ENCODE measurements at places on chromosomes 16 and 17.
A peak's percentile ranks its signal among the peaks of the same experiment; 100 is the strongest.

DNA sequence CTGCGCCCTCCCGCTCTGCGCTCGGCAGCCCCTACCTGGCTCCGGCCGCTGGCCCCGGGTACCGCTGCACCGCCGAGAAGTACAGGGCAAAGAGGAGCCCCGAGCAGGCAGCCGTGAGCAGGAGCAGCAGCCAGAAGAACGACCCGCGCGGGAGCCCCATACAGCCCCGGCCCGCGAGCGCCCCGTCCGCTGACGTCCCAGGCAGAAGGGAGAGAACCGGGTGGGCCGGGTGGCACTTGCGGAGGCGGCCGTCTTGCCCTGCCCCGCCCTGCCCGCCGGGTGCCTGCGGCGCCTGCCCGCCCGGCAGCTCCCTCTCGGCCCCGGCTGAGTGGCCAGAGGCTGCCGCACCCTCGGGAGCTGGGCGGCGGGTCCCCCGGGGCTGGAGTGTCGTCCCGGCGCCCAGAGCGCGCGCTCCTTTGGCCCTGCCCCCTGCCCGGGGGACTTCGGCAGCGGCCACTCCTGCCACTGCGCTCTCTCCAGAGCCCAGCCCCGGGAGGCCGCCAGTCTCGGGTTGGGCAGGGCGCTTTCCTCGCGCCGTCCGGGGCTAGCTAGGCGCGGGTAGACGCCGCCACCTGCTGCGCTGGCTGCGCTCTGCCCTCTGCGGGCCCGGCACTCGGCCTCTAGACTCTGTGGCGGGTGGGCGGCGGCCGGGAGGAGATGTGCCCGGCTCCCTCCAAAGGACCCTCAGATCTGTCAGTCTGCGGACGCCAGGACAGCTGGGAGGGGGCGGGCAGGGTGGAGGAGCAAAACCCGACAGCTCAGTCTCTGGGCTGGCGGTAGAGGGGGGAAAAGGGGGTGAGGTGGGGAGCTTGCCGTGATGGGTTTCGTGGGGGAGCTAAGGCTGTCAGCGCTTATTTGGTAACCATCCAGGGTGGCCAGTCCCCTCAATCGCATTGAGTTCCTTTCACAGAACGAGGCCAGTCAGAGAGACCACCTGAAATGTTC, at the start of gene ST6GALNAC2:
ST6GALNAC2 (minus strand) TSS at position 212 of the 945 bp plus-strand sequence; CDS start at position 160, 52 bp downstream.
- DNase-seq = peak; percentile 88

GRCh38 chr16:73048292-73049080, 558 bp upstream of the ZFHX3 start:
- DNase-seq = no peak

DNA sequence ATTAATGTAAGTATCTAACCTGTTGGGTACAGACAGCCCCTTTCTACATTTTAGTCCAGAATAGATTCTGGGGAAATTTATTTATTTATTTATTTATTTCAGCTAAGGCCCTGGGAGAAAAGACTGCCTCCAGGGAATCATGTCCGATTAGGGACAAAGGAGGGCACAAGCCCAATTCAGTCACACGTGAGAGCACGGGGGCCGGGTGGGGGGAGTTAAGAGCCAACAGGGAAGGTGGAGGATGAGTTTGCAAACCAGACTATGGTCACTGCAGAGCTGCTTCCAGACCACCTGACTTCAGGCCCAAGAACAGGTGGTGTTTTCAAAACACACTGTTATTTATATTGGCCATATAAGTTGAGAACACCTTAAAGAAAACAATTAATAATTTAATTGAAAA, 1.6 kb upstream of the ZFHX3 start:
- DNase-seq = no peak

- DNase-seq = no peak
Measured at GRCh38 chr16:1430759-1431496, at the start of gene PERCC1. TSS of gene PERCC1 (plus strand) at chr16:1431078. CDS start at chr16:1432594, 1,516 bp downstream.

GRCh38 chr17:17387017-17387497, 83.9 kb downstream of the NT5M start:
- DNase-seq = no peak

DNA sequence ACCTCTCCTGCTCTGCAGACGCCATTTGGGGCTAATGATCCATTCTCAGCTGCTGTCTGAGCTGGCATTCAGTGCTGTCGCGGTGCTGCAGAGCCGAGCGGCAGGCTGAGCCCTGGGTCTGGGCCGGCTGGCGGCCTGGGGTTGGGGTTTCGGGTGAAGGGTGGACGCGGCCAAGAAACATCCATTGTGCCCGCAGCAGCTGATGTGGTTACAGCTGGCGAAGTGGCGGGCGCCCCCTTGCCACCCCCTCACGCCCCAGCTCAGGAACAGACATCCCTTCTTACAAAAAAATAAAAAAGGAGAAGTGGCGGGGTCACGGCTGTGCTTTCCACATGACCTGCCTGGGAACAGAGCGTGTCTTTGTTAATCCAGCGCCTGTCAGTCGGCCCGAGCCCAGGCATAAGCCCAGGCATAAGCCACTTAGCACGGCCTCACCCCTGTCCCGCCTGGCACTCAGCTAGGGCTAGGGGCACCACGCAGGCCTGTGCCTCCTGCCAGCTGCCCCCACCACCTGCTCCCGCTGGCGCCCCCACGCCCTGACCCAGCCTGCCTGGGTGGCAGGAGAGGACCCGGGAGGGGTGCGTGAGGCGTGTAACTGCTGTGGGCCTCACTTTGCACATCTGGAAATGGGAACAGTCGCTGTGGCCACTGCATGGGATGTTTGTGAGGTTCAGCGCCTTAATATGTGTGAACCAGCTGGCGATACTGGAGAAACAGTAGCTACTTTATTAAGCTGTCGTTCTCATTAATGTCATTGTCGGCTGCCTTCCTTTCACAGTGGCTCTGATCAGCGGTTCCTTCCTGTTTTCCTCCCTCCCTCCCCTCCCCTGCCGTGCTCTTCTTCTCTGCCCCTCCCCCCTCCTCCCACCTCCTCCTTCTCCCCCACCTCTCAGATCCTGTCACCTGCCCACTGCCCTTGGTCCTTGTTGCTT, 197.7 kb upstream of the CIBAR2 start:
- DNase-seq = peak; percentile 83

GRCh38 chr16:27310576-27311447, 3.0 kb upstream of the IL4R start:
- DNase-seq = no peak

DNA sequence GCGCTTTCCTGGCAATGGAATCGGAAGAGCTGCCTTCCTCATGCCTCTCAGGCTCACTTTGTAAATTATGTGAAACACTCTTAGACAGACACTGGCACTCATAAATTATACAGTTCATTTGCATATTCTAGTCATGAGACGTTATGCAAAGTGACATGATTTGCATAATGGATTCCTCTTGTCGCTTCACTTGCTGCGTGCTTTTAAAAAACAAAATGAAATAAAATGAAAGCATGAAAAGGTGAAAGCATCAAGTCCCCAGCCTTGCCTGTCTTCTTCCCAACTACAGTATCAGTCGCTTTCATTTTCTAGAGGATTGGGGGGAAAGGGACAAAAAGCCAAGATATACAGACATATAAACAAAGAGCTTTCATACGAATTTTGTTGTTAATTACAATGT, 252.8 kb upstream of the PMFBP1 start:
- DNase-seq = no peak

GRCh38 chr17:57956291-57957119, 1.3 kb upstream of the CUEDC1 start:
- DNase-seq = peak; percentile 16

DNA sequence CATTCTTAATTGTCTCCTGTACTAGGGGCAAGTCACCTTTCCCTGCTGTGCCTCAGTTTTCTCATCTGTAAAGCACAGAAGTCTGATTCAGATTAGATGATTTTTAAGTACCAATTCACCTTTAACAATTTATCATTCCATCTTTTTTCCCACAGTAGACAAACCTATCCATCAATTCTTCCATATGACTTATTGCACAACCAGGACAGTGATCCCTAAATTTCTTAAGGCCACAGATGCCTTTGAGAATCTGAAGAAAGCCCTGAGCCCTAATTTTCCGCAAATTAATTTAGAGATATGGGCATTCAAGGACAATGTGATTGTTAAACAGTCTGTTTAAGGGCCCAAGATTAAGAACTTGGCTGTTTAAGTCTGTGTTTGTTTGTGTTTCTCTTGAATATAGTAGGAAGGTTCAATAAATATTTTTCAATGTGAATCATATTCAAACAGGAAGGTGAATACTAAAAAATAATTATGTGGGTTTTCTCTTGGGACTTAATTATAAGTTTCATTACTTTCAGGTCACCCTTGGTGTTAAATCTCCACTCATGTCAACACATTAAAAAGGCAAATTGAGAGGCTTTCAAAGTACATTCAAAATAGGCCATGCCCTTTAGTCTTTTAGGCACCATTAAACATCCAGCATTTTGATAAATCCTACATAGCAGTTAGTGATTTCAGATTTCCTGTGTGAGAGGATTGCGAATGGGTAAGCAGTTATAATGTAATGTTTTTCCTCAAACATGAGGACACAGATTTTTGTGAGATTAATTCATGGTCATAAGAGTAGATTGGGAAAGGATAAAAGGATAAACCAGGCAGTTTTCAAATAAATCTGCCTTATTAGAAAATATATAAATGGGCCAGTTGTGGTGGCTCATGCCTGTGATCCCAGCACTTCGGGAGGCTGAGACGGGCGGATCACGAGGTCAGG, 34.9 kb upstream of the MMD start:
- DNase-seq = no peak

- no peak for DNase-seq
Measured at GRCh38 chr17:48952904-48953303, 8.3 kb upstream of the SNF8 start.

- no peak for DNase-seq
Measured at GRCh38 chr16:47136099-47136842, 7.5 kb downstream of the NETO2 start.

GRCh38 chr17:21127509-21128077, 829 bp downstream of the DHRS7B start:
- DNase-seq = no peak

DNA sequence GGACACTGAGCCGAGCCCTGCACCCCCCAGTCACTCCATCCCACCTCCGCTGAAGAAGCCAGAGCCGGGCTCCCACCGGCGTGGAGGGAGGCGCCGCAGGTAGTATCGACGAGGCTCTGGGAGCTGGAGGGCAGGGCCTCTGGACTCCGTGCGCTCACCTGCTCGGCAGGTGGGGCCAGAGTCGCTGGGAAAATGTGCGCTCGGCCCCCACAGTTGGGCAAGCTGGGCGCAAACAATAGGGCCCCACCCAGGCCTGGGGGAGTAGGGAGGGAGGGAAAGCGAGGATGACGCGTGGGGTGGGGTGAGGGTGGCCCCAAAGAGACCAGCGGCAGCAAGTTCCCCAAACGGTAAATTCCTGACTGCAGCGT, 668 bp downstream of the JUP start:
- DNase-seq = no peak

GRCh38 chr16:3656491-3657468, 2.3 kb downstream of the DNASE1 start:
- no peak for DNase-seq

- DNase-seq = no peak
Measured at GRCh38 chr16:3020247-3020603, at the start of gene TNFRSF12A. TSS of gene TNFRSF12A (plus strand) at chr16:3020368. CDS start at chr16:3020398, 30 bp downstream.

GRCh38 chr17:3695723-3696411, at the start of gene P2RX5:
TSS of gene P2RX5 (minus strand) at chr17:3696155. CDS start at chr17:3696005, 150 bp downstream.
- no peak for DNase-seq

DNA sequence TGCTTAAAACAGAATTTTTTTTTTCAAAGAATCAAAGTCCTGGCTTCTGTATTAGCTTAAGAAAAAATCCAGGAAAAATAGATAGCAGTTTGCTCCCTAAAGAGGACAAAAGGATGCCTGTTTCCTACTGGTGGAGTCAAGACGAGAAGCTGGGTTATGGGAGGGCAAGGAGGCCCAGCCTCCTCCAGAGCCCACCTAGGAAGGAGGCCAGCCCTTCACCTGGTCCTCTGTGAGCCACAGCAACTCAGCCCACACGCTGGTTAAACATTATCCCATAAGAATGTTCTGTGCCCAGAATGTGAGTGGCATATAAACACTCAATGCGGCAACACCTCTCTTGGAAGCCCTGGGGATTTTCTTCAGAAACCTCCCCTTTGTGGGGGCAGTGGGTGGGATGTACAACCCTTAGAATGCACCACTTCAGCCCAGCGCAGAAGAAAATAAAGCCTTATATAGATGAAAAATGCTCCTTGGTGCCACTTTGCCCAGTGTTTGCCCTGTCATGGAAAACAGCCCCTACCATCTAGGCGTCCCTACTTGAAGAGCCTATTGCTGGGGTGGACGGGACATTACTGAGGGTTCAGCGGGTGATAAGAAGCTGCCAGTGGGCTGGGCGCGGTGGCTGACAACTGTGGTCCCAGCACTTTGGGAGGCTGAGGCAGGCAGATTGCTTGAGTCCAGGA, 48.0 kb downstream of the TEKT5 start:
- no peak for DNase-seq

- no peak for DNase-seq
Measured at GRCh38 chr17:7034955-7035590, 742 bp upstream of the SLC16A13 start.

DNA sequence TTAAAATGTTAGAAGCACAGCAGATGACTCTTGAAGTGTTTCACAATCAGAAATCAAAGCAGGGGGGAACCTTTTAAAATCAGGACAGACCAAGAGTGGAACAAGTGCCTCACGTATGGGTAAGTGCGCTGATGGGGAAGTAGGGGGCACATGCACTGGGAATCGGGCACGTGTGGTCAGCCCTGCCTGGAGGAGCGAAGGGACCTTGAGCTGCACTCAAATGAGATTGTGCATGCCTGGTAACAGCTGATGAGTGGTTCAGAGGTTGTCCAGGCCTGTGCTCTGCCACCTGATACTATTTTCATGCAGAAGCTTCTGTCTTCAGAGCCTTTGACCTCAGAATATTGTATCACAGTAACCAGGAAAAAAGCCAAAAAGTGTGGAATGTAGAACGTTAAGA, 13.7 kb upstream of the XYLT2 start:
- no peak for DNase-seq

All from posterior cingulate gyrus (tissue), 11 donors.